Neural crest cell (in vitro differentiated cells): ENCODE measurements at places on chromosomes 4 and X.

DNA sequence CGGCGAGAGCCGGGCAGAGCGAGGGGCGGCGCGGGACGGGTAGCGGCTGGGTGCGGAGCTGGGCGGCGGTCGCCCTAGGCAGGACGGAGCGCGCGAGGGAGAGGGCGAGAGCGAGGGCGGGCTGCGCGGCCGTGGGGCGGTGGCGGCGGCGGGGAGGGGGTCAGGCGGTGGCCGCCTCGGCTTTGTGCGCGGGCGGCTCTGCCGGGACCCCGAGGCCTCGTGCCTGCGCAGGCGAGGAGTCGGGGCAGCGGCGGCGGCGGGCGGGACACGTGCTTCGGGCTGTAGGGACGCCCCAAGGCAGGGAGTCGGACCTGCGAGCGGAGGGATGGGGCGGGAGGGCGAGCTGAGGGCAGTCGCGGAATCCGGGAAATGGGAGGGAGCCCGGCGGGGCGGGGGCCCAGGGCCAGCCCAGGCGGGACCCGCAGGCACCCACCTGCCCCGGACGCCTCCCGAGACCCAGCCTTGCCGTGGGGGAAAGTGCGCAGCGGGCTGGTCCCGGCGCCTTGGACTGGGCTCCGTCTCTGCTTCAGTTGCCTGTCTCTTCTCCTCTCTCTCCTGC, 465 bp downstream of the BMPR1B start:
- no peak for DNase-seq

DNA sequence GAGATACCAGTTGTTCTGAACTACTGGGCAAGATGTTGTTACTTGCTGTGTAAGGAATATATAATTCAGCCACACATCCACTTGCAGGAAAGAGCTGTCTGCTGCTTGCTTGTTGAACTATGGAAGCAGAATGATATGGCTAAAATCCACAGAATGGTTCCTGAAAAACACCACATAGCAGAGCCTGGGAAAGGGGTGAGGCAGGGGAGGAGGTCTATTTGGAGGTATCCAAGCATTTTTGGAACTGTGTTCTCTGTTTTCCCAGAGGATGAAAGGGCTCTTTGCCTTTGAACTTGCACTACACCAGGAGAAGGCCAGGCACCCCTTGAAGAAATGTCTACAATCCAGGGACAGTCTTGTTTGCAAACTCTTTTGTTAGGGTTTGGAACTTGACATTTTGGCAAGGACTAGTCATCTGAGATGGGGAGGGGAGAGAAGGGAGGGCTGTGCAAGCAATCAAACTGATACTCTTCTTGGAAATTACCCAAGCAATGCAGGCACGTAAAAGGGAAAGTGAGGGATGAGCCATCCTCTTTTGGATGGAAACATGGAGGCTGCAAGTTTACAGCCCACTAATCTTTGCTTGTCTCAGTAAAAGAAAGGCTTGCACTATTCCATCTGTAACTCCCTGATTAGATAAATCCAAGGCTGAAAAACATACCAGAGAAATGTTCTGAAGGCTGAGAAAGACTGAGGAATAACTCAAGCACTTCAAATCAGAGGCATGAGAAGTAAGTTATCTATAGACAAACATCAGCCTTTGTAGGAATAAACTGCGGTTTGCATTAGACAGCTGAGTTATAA, 141.0 kb downstream of the TSPAN5 start:
- DNase-seq, result no peak

GRCh38 chr4:144709793-144710525, 64.0 kb downstream of the HHIP start:
- DNase-seq, result no peak

DNA sequence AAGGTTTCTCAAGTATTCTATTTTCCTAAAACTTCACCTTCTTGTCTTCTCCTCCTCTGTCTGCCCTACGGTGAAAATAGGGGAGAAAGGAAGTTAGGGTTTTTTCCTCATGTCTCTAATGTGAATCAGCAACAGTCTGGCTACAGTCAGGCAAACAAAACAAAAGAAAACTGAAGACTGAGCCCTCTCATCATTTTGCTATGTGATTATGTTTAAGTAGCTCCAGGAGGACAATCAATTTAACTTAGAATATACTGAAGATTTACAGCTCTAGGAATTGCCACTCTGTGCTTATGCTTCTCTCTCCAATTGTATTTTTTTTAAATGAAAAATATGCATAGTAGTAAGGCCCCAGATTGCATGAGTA, 316.2 kb downstream of the GPAT3 start:
- no peak for DNase-seq

- DNase-seq, result no peak
Observed at GRCh38 chr4:124943145-124943889, 230.8 kb upstream of the ANKRD50 start.

DNA sequence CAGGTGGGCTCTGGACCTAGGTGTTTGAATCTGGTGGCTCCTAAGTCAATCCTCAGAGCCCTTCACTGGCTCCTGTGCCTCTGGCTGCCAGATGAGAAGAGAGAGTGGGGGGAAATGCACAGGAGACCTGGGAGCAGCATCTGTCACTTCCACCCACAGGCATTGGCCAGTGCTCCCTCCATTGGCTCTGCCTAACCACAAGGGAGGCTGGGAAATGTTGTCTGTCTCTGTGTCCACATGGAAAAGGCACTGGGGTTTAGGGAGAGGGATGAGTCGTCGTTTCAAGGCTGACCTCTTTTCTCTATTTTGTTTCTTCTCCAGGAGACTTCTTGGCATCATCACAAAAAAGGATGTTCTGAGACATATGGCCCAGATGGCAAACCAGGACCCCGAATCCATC, 76.4 kb downstream of the CLCN4 start:
- DNase-seq, result no peak

DNA sequence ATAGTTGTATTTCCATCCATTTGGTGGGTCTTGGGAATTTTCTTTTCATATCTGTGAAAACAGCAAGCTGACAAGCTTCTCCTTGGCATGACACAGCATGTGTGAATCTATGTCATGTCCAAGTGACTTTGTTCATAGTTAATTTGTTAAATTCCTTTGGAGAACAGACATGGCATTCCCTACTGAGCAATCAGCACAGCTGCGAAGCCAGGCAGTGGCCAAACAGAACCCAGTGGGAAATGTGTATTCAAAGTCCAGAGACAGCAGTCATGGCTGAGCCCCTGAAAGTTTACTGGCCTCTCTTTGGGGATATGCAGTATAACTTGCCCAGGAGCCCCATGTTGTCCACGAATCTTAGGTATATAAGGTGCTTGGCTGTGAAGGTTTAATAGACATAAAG, 474.7 kb downstream of the NKX6-1 start:
- no peak for DNase-seq

DNA sequence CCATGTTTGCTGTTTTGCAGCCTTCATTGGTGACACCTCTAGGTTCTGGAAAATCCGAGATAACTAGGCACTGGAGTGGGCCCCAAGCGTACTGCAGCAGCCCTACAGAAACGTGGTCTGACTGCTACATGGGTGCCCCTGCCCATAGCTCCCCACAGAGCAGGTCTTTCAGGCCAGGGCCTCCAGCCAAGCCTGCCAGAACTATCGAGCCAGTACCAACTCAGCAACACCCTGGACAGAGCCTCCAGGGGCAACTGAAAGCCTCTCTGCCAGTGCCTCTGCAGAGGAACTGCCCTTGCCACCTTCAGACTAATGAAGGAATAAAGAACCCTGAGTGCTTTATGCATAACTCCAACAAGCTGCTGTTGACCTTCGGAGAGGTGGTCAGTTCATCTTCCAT, 111.1 kb upstream of the PPP3CA start:
- DNase-seq, result no peak

- DNase-seq, result no peak
Observed at GRCh38 chr4:188989371-188989770, 850.1 kb downstream of the TRIML1 start.

GRCh38 chrX:115067812-115068211, 50.4 kb upstream of the IL13RA2 start:
- DNase-seq, result no peak

- DNase-seq, result no peak
Observed at GRCh38 chr4:6324461-6324998, 54.9 kb downstream of the WFS1 start.

DNA sequence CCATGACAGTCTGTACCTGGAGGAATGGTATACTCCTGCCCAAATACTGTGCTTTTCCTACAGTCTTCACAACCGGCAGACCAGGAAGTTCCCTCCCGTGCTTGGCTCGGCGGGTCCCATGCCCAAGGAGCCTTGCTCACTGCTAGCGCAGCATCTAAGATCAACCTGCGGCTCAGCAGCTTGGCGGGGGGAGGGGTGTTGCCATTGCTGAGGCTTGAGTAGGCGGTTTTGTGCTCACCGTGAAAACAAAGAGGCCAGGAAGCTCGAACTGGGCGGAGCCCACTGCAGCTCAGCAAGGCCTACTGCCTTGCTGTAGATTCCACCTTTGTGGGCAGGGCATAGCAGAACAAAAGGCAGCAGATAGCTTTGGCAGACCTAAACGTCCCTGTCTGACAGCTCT, 152.7 kb downstream of the TEX11 start:
- DNase-seq, result no peak

- no peak for DNase-seq
Observed at GRCh38 chr4:53307210-53307609, 58.7 kb downstream of the SCFD2 start.

DNA sequence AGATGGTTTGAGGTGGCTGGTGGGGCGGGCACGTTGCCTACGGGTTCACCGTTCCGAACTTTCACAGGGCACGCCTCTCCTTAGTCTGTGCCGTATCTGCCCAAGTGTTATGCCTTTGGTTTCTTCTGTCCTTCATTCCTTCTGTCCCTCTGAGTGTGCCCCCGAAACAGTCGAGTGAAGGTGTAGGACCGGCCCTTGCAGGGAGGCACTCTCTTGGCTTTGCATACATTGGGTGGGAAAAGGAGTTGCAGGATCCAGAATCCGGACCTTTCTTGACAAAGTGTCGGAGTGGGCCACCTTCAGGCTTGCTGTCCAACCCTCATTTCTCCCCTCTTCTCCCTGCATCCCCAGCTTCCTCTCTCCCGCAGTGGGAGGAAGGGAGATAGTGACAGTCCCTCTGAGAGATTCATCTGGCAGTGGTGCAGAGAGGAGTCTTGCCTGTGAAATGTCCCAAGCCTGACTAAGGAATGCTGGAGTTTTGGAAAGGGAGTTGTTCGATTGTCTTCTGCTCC, 569 bp downstream of the ARFIP1 start:
- DNase-seq, result no peak

DNA sequence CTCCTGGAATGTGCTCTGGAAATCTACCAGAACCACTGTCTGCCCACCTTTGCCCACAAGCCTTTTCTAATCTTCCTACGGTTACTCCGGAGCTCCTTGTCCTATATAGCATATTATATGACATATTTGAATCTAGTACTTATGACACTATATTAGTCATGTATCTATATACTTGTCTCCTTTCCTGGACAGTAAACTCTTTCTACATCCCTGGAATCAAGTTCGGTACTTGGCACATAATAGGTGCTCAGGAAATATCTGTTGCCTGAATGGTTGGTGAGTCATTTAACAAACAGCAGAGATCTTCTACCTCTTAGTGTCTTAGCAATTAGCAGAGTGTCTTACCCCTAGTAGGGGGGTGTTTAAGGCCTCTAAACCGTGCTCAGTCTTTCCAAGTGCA, 123.6 kb downstream of the RELL1 start:
- no peak for DNase-seq

- DNase-seq, result no peak
Observed at GRCh38 chr4:11720292-11720691, 291.6 kb upstream of the HS3ST1 start.

DNA sequence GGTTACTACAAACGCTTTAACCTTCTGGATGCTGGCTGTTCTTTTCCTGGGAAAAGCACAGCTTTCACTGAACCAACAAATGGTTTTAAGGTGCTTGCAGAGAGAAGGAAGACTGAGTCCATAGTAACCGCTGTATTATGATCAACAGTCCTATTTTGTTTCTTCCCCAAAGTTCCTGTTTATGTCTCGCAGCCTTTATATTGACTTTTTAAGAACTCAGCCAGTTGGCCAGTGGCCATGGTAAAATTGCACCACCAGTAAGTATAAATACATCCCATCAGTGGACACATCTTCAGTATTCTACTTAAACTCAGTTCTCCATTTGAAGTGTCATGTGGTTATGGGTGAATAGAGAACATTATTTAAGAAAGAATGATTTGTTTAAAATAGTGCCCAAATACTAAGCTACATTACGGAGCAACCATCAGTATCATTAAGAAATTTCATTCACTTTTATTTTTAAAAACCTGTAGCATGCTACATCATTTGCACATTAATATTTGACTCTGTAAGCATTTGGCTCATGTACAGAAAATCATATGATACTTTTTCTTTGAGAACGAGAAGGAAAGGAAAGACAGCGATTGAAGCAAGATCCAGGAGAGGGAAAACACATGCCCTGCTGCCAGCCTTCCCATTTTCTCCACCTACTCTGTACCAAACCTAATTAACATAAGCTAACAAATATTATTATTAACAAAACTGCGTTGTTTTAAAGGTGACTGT, 287.0 kb downstream of the ARHGAP24 start:
- no peak for DNase-seq

GRCh38 chr4:141654098-141654497, 17.7 kb downstream of the IL15 start:
- DNase-seq, result peak; percentile 16

GRCh38 chrX:85003655-85004244, at the start of gene APOOL:
TSS of gene APOOL (plus strand) at chrX:85003877. CDS start at chrX:85003913, 36 bp downstream.
- DNase-seq, result peak; percentile 67

- DNase-seq, result no peak
Observed at GRCh38 chr4:159400558-159401225, 297.8 kb downstream of the RAPGEF2 start.

DNA sequence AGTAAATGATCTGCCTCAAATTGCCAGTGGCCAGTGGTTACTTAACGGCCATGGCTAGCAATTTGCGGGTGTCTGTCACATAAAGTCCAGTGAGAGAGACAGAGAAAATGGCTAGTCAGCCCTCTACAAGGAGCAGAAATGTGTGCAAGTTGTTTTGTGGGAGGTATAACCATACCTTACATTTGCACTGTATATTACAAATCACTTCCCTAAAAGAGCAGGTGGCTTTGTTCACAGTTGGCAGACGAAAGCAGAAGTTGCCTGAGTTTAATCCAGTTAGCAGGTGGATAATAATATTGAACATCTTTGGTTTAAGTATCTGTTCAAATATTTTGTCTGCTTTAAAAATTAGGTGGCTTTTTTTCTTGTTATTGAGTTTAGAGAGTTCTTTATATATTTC, 15.6 kb downstream of the SRPX start:
- DNase-seq, result no peak

DNA sequence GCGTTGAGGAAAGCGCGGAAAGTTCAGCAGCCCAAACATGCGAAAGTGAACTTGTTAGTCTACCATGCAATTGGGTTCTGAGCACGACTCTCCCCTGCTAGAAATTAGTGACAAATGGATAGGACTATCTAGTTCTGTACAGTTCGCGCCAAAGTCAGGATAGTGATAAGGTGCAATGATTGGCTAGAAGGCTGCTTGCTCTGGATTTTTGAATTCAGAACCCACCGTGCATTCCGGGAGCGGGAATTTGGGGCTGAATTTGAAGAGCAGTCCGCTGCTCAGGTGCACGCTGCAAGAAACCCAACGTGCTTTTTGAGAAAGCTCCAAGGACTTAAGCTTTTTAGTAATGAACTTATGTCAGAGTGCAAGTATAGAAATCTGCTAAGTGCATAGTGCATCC, 732 bp upstream of the ESX1 start:
- no peak for DNase-seq

- DNase-seq, result no peak
Observed at GRCh38 chrX:95950679-95951078, 734.0 kb upstream of the DIAPH2 start.
